ENCODE measurements at places on chromosomes 2 and 18. TPM values are rescaled to one million over a fixed set of nuclear protein-coding genes. Genes with fewer than 3 reads are reported as not detected.

- no peak for DNase-seq
Measured at GRCh38 chr2:189300916-189301315, 121.4 kb upstream of the COL5A2 start.

- no peak for DNase-seq
Measured at GRCh38 chr2:31033032-31033431, 105.2 kb downstream of the GALNT14 start.

SRD5A2 gene
- total RNA-seq: not detected

DNA sequence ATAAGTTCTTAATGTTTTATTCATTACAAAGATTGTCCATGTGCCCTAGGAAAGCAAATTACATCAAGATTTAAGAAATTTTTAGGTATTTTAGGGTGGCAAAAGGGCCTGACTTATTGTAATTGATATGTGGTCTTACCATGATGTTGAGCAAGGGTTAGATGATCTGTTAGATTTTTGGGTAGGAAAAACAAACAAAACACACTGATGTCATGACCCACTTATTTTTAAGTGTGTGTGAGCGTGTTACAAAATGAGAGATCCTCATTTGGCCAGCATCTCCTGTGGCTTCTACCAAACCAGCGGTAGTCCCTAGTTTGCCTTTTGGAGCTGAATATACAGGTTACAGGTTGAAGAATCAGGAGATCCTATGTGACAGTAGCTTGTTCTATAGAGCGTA is 89.8 kb upstream of the ITGB6 start:
- no peak for DNase-seq

GRCh38 chr2:99660616-99661406 is 171.0 kb upstream of the REV1 start:
- no peak for DNase-seq

DNA sequence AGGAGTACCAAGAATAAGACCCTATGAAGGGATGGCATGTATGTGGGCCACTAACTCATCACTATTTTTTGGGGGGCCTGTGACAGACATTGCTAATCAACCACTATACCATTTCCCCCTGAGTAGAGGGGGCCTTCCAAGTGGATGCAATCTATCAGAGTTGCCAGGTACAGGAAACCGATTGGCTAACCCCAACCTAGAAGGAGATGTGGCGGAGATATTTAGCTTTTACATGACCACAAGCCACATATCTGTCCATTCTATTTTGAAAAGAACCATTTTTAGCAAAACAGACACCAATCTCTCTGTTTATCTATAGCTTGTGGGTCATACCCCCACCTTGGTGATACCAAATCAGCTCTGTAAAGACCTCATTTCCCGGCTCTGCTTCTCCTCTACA is 51.0 kb downstream of the PAX8 start:
- no peak for DNase-seq

MYO3B gene
- total RNA-seq: not detected

GRCh38 chr2:47697000-47697601 is 85.8 kb upstream of the MSH6 start:
- DNase-seq: no peak

DSG1 gene
- total RNA-seq: not detected

- DNase-seq: no peak
Measured at GRCh38 chr2:182240862-182241371, 185.9 kb downstream of the PDE1A start.

GRCh38 chr18:53534695-53535094 is 689.8 kb downstream of the MBD2 start:
- no peak for DNase-seq
